ENCODE measurements at places on chromosomes 3 and 15.

DNA sequence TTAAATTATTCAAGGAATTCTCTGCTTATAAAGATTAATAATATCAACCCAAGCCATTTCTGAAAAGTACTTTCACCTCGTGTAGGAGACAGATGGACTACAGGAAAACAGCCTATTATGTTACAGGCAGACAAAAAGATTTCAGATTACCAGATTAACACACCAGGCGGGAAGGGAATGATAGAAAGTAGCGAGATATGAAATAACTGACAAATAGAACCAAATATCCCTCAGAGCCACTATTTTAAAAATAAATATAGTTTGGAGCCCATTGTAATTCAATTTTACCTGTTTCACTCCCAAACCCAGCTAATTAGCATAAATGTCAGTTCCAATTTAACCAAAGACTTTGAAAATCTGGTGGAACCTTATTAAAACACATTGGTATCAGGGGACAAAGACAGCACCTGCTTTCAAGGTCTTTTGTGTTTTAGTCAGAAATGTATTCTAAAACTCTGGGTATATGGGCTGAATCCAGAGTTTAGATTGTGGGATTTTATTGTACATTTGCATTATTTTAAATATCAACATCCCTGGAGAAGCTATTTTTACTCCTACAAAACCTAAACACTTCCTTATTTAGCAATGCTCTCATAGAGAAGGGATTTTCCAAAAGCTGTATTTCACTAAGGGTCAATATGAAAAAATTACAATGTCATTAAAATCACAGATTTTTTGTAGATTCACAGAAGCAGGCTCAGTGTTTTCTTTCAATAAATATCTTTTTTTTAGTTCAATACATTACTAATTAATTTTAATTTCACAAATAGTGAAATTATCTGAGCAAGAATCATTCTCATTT, 138.4 kb downstream of the TNIK start:
- DNase-seq, result no peak

- no peak for DNase-seq
Observed at GRCh38 chr3:121274411-121274810, 271.4 kb downstream of the POLQ start.

DNA sequence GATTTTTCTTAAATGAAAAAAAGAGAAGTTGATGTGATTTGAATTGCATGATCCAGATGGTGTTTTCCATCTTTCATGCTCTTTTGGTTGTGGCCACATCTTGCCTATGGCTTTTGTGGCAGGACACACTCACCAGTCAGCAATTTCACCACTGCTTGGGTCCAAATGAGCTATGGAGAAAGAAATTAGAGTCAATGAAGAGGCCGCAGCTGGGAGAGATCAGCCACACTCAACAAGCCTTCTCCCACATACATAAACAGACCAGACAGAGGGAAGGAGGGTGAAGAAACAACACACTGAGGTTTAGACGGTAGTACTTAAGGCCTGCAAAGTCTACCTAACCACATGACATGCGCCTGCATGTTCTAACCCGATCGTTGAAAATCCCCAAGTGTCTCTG, 110.7 kb upstream of the CDIN1 start:
- DNase-seq, result no peak

DNA sequence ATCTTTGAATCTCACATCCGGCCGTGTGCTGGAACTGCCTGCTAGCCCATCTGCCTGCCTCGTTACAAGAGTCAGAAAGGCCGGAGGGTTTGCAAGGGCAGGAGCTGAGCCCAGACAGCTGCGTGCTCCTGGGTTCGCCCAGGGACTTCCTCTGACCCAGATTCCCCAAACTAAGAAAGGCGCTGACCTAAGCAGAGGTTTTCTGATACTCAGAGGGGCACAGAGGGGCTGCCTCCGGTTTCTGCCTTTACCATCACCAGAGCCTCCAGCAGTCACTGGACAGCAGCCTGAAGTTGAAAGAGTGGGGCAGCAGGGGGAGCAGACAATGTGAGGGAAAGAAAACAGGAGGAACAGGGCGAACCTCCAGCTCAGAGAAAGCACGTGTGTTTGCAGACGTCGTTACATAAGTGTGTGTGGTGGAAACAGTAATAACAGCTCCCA, 33.4 kb upstream of the RAD18 start:
- no peak for DNase-seq

DNA sequence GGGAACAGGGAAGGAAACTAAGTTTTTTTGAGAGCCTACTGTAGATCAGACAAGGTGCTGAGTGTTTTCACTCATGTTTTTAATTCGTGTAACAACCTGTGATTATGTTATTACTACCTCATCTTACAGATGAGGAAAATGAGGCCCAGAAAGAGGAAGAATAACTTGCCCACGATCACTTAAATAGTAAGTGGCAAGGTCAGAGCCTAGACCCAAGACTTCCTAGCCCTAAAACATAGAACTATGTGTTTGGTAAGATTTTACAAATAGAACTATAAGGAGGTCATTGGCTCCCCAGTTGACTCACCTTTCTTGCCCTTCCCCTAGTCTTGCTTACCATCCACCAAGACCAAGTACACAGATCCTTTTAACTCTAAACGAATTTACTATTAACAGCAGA, 13.7 kb downstream of the SENP8 start:
- DNase-seq, result no peak

- no peak for DNase-seq
Observed at GRCh38 chr3:12585970-12586369, 29.1 kb downstream of the MKRN2 start.

DNA sequence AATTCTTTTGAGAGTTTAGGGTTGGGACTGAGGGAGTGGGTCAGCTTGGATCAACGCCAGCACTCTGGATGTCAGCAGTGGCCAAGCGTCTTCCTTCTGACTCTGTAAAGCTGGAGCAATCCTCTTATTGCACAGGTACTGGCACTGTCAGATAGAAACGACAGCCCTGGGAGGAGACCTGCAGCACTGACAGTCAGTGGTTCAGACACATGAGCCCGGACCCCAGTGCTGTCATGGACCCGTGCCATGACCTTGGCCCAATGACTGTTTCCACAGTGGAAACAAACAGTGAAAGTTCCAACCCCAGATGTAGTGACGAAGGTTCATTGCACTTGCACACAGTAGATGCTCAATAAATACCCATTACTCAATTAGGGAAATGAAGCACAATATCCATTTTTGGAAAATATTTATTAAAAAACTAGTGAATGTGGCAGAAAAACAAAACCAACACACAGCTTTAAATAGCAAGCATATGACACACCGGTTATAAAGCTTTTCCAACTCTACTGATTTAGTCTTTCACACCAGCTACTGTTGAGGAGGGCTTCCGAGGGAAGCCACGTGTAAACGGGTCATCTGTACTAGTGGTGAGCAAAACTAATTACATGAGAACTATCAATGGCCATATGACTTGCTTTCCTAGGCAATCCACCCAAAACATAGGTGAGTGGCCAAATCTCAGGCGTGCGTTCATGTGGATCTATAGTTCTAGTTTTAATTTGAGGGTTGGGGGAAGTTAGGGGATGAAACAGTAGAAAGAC, 22.1 kb downstream of the SIAH2 start:
- no peak for DNase-seq

GRCh38 chr15:75425966-75426500, 25.5 kb downstream of the SIN3A start:
- DNase-seq, result no peak

- DNase-seq, result peak; percentile 65
Observed at GRCh38 chr3:136994772-136995516, 37.2 kb downstream of the IL20RB start.

DNA sequence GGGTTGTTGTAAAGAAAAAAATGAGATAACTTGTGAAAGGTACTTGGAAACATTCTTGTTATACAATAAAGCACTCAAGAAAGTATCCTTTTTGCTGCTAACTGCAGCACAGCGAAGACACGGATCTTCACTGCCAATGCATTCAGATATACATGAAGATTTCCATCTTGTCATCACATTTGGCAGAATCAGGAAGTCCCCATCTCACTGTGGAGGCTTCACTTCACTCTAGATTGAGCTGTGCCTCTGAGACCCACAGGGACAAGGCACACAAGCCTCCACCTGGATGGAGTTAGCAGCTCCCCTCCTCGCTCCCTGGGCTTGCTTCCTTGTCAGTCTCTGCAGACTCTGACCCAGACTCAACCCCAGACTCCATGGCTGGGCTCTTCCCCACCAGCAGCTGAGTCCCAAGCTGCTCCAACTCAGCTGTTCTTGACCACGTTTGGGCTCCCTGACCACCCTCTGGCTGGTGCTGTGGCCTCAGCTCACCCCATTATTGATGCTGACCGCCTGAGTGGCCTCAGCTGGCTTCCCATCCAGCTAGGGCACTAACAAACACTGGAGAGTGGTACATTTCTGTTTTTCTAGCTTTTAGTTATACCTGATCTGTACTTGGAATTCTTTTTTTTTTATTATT, 45.4 kb upstream of the SMAD3 start:
- no peak for DNase-seq

DNA sequence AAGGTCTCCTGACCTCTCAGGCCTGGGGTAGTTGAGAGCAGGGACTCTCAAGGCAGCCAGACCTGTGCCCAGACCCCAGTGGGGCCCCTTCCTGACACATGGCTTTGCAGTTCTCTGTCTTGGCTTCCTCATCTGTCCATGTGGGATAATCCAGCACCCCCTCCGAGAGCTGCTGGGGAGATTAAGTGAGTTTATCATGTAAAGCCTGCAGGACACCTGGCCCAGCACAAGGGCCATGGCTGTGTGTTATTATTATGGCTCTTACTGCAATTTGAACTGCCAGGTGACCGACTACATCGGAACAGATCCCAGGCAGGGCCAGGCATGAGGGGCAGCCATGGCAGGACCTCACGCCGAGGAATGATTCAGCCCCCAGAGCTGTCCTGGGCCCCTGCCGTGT, 12.6 kb downstream of the DUSP7 start:
- DNase-seq, result no peak

GRCh38 chr15:68100194-68100593, 46.1 kb downstream of the PIAS1 start:
- DNase-seq, result no peak

DNA sequence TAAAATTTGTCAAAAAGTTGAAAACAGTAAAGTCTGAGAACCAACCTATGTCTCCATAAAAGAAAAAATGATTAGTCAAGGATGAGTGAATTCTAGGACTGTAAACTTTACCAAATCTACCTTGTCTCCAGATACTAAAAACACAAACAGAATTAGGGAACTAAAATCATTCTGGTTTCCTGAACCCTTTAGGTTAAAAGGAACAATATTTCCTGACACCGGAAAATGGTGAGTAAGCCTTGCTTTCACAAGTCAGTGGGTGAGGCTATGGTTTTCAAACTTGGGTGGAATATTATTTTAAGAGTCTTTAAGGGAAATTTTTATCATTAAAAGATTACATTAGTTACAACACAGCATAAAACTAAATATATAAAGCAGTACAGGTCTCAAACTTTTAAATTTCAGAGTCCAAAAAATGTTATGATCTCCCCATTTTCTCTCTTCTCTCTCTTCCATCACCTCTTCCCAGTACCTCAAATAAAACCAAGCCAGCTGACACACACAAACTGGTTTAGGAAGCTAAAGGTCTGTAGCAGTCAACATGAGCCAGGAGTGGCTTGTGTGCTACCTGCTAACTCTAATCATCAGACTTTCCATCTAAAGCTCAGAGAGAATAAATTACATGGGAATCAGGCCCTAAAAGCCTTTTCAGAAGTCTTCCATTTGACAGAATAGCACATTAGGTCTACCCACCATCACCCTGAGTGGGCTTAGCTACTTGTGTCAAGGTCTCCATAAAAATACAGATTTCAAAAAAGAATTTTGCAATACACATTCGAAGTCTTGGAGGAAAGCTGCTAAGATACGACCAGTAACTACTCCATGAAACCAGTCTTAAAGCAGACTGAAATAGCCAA, 2.2 kb downstream of the SLC12A6 start:
- no peak for DNase-seq

- no peak for DNase-seq
Observed at GRCh38 chr15:58393241-58393662, 38.5 kb upstream of the LIPC start.

DNA sequence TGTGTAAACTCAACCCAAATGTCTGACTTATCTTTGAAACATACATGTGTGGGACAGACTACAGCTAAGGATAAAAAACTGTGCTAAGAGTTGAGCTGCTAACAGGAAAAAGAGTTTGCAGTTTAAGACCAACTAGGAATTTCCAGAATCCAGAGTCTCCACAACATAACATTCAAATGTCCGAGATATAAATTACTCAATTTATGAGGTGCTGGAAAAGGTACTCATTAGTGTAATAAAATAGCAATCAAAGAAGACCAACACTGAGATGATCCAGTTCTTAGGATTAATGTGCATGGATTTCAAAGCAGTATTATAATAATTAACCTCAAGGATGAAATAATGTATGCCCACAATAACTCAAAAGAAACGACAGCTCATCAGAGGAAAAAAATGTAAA, 426.5 kb upstream of the KCNMB2 start:
- no peak for DNase-seq

- DNase-seq, result no peak
Observed at GRCh38 chr3:128787256-128788253, 61.6 kb downstream of the RAB7A start.

DNA sequence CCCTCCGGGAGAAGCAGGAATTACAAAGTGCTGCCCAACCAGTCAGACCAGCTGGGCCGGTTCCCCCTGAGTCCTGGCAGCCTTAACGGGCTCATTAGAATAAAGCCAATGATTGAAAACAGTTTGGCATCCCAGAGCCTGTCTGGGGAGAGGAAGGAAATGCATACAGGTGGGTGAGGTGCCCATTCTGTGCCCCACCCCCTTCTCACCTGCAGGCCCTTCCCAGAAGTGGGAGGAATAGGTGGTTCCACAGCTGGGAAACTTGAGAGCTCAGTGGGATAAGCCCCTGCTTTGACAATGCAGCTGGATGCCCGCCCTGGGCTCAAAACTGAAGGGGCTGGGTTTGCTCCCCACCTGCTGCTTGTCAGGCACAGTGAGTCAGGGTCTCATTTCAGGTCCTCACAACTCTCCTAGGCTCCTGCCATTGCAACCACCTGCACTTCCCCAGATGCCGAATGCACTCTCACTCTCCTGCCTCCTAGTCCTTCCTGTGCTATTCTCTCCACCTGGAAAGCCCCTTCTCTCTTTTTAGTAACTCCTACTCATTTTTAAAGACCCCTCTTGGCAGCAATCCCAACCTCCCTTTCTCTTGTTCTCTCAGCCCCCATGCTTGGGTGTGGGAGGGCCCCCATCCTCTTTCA, 5.5 kb upstream of the BUB1B start:
- peak; percentile 68 for DNase-seq

GRCh38 chr3:157572559-157573270, 69.5 kb upstream of the VEPH1 start:
- DNase-seq, result peak; percentile 82
